NB4 (cell line): ENCODE measurements at places on chromosomes 4 and X.
A peak's percentile ranks its signal among the peaks of the same experiment; 100 is the strongest.

- no peak for DNase-seq
Observed at GRCh38 chrX:153634832-153635231, 12.2 kb upstream of the DUSP9 start.

- no peak for DNase-seq
Observed at GRCh38 chrX:18701621-18702361, 5.7 kb upstream of the PPEF1 start.

GRCh38 chrX:101191217-101191750 lies 28.3 kb upstream of the DRP2 start:
- no peak for DNase-seq

GRCh38 chr4:138035781-138036258 lies 206.3 kb downstream of the SLC7A11 start:
- DNase-seq, result peak; percentile 75

GRCh38 chrX:72120837-72121236 lies 10.9 kb downstream of the RTL5 start:
- DNase-seq, result no peak

DNA sequence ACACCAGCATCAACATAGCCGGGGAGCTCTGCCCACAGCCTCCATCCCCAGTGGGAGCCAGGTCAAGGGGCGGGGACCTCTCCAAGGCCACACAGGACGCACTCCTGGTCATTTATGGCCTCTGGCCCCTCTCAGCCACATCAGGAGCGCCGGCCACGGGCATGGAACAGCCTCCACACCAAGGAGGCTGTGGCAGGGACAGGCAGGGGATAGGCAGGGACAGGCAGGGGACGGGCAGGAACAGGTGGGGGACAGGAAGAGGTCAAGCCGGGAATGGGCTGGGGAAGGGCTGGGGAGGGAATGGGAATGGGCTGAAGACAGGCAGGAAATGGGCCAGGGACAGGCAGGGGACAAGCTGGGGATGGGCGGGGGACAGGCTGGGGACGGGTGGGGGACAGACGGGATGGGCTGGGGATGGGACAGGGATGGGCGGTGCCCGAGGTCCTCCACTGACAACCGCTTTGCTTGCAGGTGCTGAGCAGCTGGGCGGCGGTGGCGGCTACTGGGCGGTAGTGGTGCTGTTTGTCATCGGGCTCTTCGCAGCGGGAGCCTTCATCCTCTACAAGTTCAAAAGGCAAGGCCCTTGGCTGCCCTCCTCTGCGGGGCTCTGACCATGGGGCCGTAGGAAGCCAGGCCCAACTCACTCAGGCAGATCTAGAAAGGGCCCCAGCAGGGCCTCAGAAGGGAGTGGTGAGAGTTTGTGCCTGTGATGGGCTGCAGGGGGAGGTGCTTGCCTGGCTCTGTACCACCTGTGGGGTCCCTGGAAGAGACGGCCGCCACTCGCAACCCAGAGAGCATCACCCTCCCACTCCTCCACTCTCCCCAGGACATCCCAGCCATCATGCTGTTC lies 205.6 kb downstream of the AFAP1 start:
- no peak for DNase-seq

- no peak for DNase-seq
Observed at GRCh38 chrX:13165266-13166189, 121.1 kb upstream of the FAM9C start.

GRCh38 chrX:117610806-117611205 lies 505.8 kb downstream of the KLHL13 start:
- DNase-seq, result no peak

DNA sequence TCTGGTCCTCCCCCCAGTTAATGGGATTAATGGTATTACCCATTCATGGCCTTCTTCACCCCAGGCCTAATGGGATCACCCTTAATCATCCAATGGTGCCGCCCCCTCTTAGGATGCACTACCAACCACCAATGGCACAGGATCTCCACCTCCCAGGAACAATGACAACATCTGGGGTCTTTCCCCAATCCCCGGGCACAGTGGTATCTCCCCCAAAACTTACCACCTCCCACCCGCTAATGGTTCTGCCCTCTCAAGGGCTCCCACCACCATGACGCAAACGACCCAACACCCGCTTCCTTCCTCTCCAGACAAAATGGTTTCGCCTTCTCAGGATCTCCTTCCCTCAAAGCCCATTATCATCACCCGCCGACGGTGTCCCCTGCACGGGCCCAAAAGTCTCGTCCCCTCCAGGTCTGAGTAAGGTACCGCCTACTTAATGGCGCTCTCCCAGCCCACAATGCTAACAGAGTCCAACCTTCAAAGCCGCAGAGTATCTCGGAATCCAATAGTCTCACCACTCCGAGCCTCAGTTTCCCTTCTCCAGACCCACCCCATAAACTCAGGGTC lies 458 bp downstream of the GRIPAP1 start:
- DNase-seq, result peak; percentile 76

DNA sequence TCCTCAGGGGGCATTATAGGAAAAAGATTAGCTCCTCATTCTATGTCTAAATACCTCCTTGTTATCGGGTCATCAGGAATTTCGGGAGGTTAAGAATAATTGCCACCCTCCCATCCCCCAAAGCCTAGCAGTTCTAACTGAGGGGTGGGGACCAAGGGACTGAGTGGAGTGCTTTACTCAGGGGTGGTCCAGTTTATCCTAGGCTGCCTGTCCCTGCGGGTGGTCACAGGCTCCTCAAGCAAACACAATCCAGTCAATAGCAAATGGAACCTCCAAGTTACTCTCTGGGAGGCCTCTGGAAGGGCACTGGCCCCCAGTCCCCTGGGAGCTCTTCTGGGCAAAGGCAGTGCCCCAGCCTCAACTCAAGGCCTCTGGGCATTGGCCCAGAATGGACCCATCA lies 6.7 kb downstream of the ELF4 start:
- DNase-seq, result no peak

DNA sequence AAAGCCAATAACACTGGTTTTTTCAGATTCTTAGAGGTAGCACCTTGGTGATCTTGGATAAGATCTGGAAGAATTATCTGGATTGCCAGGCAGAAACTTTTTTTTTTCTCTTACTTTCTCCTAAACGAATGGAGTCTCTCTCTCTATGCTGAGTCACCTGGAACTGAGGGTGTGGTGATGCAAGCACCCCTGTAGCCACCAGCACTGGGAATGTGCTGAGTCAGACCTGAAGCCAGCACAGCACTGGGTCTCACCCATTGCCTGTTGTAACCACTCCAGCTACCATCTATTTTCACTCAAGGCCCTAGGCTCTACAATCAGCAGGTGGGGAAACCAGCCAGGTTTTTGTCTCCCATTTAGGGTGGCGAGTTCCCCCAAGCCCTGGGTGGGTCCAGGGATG lies 923.8 kb downstream of the RAPGEF2 start:
- peak; percentile 14 for DNase-seq

GRCh38 chrX:8873102-8873501 lies 71.9 kb upstream of the FAM9A start:
- no peak for DNase-seq

DNA sequence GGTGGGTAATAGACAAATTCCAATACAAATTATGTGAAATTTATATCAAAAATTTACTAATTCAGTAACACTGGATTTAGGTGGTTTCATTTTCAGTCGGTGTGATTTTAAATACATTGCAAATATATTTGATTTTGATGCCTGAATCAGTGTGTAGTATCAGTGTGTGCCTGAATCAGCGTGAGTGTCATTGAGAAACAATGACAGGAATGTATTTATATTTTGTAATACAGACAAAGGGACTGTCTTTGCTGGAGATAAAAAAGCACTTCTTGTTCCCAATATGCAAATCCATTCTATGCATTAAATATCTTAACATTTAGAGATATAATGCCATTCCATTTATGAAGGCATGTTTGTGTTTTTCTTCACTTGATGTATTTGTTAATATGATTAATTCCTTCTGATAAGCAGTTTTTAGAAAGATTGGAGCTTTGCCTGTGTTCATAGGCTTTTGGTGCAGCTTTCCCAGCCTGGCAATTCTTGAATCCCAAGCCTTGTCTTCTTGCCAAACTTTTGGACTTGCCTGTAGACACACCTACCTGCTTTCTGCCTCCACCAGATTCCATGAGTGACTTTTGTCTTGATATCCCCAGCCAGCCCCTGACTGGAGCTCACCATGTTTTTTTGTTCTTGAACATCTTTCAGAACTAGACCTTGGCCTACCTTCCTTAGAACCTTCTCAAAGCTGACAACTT lies 243.8 kb downstream of the ADGRL3 start:
- DNase-seq, result no peak

GRCh38 chr4:78949735-78950134 lies 10.5 kb upstream of the PAQR3 start:
- DNase-seq, result no peak

- no peak for DNase-seq
Observed at GRCh38 chr4:158056689-158057245, 116.1 kb downstream of the GASK1B start.

DNA sequence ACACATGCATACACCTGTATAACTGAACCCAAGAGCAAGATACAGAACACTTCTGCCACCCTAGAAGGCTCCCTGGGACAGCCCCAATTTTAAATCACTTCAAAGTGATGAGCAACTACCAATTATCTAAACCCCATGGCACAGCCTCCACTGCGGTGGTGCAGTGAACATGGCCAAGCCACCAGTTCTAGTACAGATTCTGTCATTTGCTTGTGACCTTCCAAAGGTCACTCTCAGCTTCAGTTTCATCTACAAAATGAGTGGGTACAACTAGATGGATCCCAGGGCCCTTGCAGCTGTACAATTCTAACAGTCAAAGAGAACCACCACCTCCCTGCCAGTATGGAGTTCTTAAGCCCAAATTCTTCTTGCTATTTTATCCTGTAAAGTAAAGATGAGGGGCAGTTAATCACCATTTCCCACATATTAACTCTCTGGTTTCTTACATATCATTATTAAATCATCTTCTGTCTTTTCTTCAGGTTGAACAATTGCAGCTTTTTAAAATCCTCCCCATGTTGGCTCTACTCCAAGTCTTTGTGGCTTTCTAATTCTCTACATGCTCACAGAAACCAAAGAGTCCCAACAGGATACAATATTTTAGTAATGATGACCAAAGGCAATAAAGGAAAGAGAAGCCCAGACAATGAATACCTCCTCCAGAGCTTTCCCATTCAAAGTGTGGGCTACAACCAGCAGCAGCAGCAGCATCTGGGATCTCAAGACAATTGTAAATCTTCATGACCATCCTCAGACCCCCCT lies 39.0 kb upstream of the GPM6B start:
- DNase-seq, result no peak

- no peak for DNase-seq
Observed at GRCh38 chrX:68725756-68726365, 78.4 kb downstream of the STARD8 start.

GRCh38 chr4:94304365-94304971 lies 38.2 kb downstream of the HPGDS start:
- peak; percentile 36 for DNase-seq

GRCh38 chrX:56733459-56734046 lies 4.5 kb downstream of the NBDY start:
- DNase-seq, result peak; percentile 51

DNA sequence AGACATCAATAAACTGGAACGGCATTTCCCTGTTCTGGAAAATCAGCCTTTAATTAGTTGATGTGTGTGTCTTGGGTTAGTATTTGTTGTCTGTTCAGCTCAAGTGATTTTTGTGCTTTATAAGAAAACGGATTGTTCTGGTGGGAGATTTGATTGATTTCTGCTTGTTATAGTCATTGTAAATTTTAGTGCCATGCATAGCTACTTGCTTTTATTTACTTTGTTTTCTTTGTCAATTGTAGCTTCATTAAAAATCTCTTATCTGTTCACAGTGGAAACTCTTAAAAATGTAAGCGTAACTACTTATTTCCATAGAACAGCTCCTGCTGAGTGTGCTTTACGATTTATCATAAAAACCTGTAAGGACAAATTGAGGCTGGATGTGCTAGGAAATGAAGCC lies 253.2 kb downstream of the TENM3 start:
- no peak for DNase-seq

GRCh38 chr4:167492007-167492406 lies 257.7 kb upstream of the SPOCK3 start:
- no peak for DNase-seq

DNA sequence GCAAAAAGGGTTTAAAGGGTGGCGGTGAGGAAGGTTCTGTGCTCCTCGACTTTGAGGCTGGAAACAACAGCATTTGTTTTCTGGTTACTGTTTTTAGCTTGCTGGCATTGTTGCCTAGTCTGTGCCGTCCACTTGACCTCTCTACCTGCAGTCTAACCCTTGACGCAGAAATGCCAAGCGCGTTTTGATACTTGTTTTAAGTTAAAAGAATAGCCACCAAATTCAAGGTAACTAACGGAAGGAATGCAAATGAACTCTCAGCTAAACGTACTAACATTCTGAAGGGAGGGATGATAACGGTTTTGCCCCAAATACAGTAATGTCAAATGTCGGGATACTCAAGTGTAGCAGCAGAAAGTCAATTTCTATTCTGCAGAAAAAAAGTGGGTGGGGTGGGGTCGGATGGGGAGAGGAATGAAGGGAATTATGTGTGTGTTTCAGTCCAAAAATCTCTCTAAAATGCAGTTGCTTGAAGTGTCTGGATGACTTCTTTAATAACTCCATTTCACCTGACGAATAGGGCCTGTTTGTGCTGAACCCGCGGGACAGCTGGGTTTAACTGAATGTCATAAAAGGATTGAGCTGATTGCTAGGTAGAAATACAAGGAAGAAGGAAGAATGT lies 3.4 kb upstream of the NKX6-1 start:
- no peak for DNase-seq
